ENCODE measurements at places on chromosomes 11 and 22. TPM values are rescaled to one million over a fixed set of nuclear protein-coding genes. Genes with fewer than 3 reads are reported as not detected.

- DNase-seq = no peak
Observed at GRCh38 chr11:115506954-115507675, 2.9 kb upstream of the CADM1 start.

GRCh38 chr22:43310311-43310710 lies 32.9 kb downstream of the SCUBE1 start:
- no peak for DNase-seq

- no peak for DNase-seq
Observed at GRCh38 chr22:26225207-26225606, 55.9 kb downstream of the SEZ6L start.

DNA sequence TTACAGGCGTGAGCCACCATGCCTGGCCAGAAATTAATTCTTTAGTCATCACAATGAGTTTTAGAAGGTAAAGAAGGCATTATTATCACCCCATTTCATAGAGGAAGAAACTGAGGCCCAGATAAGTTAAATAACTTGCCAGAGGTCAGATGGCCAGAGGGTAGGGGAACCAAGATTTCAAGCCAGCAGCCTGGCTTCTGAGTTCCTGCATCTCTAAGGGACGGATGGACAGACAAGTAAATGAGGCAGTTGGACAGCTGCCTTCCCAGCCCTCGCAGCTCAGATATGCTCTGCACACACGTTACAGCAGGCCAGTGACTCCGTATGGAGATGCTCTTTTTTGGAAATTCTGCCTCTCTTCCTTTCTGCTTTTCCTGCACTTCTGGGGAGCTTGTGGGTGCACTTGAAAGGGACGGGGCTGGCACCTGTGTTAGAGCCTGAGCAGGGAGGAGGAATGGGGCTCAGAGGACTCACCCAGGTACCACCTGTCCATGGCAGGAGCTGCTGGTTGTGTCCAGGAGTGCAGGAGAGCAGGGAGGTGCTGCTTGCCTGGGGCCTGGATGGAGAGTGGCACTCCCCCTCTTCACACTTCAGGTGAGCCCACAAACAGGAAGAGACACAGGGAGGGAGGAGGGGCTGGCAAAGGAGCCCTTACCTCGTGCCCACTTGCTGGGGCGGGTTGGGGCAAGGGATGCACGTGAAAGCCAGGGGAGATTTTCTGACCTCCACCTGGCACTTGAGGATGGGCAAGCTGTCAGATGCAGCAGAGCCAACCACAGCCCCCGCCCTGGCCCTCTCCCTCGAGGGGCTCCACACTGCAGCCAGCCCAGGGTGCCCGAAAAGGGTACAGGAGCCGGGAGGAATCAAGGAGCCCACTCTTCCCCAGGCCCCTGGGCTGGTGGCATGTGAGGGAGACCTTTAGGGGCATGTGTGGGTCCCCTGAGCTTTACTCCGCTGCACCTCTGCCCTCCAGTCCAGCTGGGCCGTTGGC lies 3.3 kb upstream of the FXYD2 start:
- DNase-seq = no peak

- no peak for DNase-seq
Observed at GRCh38 chr11:706957-707816, 1.2 kb downstream of the EPS8L2 start.

GRCh38 chr22:20506543-20507252 lies 712 bp upstream of the MED15 start:
- no peak for DNase-seq

DNA sequence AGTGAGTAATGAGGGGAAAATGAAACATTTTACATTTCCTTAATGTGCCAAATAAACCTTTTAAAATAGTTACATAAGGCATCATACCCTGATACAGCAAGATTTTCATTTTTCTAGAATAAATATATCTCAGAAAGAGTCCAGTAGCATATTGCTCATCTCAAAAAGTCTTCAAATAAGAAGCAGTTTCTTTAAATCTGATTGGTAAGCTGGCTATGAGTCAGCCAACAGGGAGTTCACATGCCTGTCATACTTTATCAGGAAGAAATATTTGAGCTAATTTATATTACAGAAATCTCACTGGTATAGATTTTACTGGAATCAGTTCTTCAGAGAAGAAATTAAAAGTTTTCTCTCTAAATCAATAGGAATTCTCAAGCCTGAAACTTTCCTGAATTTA lies 258.1 kb downstream of the C11orf87 start:
- DNase-seq = no peak

- DNase-seq = no peak
Observed at GRCh38 chr22:20764729-20765128, 9.2 kb upstream of the SERPIND1 start.

DNA sequence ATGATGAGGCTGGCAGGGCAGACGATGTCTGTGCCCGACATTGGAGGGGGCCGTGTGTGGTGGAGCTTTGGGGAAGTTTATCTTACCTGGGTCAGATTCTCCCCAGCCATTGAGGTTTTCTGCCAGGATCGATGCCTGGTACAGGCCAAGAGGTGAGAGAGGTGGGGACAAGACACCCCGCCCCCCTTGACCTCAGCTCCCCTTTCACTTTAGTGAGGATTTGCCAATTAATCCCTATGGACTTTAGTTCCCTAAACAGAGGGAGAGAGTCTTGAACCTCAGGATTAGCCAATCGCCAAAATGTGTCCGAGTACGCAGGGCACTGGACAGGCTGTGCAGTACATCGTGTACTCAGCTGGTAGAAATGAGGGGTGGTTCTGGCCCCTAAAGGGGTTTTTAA lies 541 bp downstream of the HORMAD2 start:
- DNase-seq = no peak

DNA sequence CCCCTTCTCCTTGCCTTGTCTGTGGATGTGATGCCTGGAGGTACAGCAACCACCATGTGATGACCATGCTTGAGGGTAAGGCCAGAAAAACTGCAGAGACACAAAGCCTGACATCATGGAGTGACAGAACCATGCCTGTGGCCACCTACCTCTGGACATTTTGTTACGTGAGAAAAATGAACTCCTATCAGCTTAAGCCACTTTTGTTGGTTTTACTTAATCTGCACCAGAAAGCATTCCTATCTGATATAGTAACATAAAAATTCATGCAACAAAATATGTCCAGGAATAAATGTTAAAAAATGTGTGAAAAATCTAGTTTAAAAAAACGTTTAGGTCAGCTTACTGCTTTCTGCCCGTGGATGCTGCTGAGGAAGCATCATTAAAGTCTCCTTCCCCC lies 42.6 kb upstream of the P4HA3 start:
- no peak for DNase-seq

DNA sequence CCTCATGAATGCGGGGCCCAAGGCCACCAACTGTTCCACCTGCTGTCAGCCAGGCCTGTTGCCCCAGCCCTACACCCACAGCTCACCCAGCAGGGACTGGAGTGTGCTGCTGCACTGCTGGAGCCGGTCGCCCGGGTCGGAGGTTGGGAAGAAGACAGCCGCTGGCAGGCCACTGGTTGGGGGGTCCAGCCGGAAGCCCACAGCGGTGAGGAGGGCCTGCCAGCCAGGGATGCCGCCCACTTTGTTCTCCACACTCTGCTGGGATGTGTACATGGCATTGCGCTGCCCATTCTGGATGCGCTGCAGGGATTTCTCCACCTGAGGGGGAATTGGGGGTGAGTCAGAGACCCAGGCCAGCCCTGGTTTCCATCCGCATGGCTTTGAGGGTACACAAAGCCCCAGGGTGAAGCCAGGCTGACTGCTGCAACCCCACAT lies 74.2 kb upstream of the PITPNB start:
- no peak for DNase-seq

GRCh38 chr22:34881453-34881852 lies 184.5 kb upstream of the ISX start:
- no peak for DNase-seq

DNA sequence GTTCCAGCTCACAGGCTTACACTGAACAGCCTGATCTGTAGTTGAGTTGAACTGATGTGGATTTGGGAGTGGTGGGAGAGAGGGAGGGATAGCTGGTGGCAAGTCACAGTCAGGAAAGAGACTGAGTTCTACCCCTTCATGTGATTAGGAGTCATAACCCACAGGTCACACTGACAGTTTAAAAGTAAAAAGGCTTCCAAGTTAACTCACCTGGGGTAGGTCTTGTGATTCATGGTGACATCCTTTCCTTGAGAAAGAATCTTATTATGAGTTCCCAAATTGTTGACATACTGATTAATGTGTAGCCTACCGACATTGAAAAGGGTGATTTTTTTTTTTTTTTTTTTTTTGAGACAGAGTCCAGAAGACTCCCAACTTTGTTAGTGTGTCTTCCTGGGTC lies 5.4 kb downstream of the IZUMO1R start:
- DNase-seq = no peak

GRCh38 chr11:32497951-32498350 lies 62.6 kb upstream of the WT1 start:
- no peak for DNase-seq

DNA sequence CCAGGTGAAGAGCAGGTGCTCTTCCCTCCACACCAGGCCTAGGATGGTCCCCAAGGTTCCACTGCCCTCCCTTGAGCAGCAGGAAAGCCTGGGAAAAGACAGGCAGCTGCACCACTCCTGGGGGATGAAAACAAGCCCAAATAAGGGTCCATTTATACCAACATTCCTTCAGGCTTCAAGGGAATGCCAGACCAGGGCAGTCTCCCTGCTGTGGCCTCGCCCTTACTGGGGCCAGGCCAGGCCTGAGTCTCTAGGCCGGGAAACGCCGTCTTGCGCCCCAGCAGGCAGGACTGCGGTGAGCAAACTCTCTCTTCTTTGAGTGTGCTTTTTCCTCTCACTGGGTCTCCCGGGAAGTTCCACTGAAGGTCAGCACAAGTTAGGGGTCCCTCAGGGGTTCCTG lies 443.5 kb downstream of the SOX6 start:
- DNase-seq = no peak

DNA sequence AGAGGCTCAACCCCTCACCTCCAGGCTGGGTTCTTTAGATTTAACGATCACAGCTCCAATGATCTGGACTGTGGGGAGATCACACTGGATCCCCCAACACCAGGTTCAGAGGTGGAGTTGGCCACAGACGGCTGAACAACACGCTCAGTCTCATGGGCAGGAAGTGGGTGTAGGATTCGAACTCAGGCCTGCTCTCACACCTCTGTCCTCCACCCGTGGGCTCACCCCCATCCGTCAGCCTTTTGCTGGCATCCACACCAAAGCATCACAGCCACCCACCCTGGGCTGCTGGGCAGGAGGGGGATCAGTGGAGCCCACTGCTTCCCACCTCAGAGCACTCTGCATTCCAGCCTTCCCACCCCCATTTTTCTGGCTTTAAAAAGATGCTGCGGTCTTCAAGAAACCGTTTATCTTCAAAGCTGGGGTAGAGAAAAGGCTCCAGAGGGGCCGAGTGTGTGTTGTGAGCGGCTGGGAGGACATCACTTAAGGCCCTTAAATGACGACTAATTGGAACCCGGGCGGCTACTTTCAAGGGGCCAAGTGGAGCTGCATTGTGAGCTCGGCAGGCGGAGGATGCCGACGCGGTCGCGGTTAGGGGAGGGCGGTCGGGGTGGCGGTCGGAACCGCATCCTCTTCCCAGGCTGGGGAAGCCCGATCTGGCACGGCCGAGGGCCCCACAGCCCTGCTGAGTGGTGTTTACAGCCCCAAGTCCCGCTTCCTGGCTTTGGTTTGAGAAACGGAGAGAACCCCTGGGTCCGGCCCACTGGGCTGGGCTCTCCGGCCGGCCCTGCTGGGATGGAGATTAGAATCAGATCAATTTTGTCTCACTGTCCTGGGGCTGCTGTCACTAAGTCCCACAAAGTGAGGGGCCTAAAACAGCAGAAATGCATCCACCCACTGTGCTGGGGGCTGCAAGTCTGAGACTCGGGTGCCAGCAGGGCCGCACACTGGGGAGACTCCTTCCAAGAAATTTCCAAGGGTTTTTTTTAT lies 15.9 kb upstream of the FGF3 start:
- DNase-seq = no peak

DNA sequence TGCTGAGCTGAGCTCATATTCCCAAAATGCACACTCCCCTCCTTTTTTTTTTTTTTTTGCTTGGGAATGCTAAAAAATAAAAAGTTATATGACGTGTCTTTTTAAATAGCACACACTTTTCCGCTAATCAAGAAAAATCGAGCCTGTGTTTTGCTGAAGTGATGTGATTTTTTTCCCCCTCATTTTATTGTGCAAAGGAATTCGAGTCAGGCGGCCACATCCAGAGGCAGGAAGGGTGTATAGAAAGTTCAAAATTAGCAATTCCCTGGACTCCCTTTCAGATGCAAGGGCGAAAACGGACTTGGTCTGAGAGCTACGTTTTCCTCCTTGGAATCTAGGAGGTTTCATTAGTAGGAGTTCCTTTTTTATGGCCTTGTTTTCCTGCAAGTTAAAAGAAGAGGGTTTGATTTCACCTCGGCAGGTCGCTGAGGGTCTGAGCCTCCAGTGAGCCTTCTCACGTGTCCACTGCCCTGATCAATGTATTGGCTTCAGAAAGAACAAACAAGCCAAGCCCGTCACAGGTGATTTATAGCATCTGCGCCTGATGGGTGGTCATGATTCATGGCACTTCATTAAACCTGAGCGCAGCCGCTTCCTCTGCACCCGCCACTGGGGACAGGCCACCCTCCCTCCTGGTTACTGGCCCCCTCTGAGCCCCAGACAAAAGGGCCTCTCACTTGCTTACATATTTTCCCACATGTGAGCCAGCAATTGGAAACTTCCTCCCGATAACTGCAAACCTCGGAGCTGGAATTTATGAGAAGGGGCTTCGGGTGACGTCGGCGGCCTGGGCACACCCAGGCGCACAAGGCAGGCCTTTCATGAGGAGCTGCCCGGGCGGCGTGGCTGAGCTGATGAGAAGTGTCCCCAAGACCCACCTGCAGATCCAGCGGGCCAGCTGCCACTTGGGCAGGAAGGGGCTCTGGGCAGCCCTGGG lies 64.4 kb upstream of the LINC01488 start:
- peak; percentile 14 for DNase-seq

GRCh38 chr22:46841522-46841921 lies 79.1 kb downstream of the TBC1D22A start:
- no peak for DNase-seq

DNA sequence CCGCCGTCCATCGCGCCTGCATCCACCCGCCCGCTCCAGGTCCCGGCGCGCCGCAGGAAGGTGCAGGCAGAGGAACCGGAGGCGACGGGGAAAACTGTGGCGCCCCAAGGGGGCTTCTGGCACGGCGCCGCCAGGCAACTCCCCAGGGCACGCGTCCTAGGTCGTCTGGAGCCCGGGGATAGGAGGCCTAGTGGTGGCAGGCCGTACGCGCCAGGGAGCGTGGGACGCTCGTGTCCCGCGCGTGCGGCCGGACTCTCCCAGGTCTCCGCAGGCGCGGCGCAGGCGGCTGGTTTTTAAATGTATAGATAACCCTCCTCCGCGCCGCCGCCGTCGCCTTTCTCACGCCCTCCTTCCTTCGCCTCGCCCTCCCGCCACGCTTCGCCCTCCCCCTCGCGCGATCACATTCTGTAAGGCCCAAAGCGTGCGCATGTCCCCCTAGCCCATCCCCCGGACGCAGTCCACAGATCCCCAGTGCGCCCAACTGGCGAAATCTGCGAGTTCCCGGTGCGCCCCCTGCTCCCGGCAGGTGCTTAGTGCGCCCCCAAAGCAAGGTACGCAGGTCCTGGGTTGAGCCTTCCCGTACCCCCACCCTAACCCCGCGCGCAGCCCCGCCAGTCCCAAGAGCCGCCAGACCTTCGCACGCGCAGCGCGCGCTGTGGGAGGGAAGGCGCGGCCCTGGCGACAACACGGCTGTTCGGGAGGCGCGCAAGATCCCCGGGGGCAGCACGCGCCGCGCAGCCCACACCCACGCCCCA lies at the start of gene ASCL2:
TSS of gene ASCL2 (minus strand) at position 267 of the 755 bp plus-strand sequence. CDS start at position 11, 256 bp downstream.
- no peak for DNase-seq

GRCh38 chr11:57378186-57378585 lies 2.8 kb downstream of the PRG3 start:
- no peak for DNase-seq

LRRC74B gene
- not detected for total RNA-seq

LMNTD2 gene
- total RNA-seq = 1.1 TPM

HEPHL1 gene
- not detected for total RNA-seq

OR8G5 gene
- not detected for total RNA-seq
